CD4-positive, alpha-beta T cell treated with Interleukin-17A for 1 hour (primary cell): ENCODE measurements at places on chromosomes 3 and 15.

GRCh38 chr15:48250640-48251076 is 44.6 kb downstream of the SLC12A1 start:
- DNase-seq, result peak; percentile 16

DNA sequence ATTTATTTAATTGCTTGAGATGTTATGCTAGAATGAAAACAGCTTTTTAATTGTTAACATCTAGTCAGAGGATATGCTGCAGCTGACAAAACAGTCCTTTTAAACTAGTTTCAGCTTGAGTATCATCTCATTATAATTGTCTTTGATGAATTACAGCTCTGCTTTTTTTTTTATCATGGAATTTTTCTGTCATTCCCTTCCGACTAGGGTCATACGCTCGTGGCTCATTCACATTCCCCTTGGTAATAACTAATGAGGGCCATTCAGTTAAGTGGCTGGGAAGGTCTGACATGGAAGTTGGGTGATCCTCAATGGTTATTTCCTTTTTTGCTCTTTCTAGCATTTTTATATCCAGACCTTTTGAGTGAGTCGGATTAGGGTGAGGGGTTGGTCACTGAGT is 77.0 kb downstream of the PGPEP1L start:
- no peak for DNase-seq

- DNase-seq, result no peak
These were observed 2.9 kb downstream of the NRROS start for GRCh38 chr3:196642434-196642833.

GRCh38 chr3:54856271-54856670 is 71.6 kb downstream of the LRTM1 start:
- DNase-seq, result no peak

DNA sequence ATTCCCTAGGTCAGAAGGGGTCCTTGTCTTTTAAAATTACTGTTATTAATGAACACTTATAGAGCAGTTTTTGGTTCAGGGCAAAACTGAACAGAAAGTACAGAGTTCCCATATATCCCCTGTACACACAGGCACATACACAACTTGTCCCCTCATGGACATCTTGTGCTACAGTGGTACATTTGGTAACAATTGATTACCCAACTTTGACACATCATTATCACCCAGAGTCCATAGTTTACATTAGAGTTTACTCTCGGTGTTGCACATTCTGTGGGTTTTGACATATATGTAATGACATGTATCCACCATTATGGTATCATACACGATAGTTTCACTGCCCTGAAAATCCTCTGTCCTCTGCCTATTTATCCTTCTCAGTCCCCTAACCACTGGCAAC is 984 bp upstream of the EDC3 start:
- DNase-seq, result no peak
